Fibroblast of the aortic adventitia (primary cell): ENCODE measurements at places on chromosomes 1 and 21. TPM values are rescaled to one million over a fixed set of nuclear protein-coding genes. Genes with fewer than 3 reads are reported as not detected.

The OR2L2 gene
- not detected in 2 replicates for total RNA-seq

The FAM110D gene
- not detected in 2 replicates for total RNA-seq

The PROK1 gene
- not detected in 2 replicates for total RNA-seq

DNA sequence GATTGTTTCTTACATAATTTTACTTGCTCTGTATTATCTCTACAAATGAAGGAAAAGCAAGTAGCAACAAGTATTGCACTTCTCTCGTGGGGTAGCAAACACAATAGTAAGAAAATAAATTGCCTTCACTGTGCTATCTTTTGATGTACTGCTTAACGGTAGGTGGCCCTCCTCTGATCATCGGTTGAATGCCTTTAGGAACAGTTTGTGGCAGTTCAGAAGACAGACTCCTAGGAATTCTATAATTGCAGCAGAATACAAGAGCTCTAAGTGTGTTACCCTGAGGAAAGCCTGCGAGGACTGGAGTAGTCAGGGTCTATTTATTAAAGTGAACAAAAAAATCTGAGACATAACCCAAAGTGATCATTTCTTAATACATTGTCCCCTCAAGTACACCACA lies 1135.9 kb downstream of the KCNT2 start:
- no peak for DNase-seq

DNA sequence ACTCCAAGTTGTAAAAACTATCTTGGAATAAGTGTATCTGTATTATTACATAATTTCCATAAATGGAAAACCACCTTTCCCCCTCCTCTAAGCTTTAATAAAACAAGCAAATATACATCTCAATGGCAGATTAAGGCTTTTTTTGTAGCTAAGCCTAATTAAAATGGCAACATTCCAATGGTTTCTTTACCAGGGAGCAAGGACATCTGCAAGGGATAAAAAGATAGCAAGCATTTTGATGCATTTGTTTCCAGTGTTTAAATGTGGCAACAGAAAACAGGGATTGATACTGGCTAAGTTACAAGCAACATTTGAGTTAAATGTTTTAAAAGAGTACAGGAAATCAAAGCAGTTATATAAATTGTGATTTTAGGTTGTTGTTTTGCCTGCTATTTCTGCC lies 1012.7 kb downstream of the ADGRL2 start:
- no peak for DNase-seq

DNA sequence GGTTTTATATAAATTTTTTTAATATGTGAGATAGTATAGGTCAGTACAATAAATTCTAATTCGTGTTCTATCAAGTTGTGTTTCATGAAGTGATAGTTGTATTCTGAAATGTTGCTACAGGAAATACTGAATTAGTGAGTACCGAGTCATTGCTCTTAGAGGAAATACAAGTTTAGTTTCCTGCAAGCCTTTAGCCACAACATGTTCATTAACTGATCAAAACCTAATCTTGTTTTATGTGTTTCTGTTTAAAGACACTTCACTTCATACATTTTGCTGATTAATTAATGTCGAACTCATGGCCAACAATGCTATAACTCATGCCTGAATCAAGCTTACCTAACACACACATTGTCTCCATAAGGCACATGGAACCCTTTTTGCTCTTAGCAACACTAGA lies 43.6 kb downstream of the LRRC7 start:
- DNase-seq: no peak

- DNase-seq: peak; percentile 52
Measured at GRCh38 chr1:32701951-32702598, 495 bp downstream of the SYNC start.

GRCh38 chr1:83860490-83861221 lies 138.3 kb downstream of the TTLL7 start:
- DNase-seq: no peak

- peak; percentile 49 for DNase-seq
Measured at GRCh38 chr1:186420923-186421322, 40.0 kb downstream of the PDC start.

DNA sequence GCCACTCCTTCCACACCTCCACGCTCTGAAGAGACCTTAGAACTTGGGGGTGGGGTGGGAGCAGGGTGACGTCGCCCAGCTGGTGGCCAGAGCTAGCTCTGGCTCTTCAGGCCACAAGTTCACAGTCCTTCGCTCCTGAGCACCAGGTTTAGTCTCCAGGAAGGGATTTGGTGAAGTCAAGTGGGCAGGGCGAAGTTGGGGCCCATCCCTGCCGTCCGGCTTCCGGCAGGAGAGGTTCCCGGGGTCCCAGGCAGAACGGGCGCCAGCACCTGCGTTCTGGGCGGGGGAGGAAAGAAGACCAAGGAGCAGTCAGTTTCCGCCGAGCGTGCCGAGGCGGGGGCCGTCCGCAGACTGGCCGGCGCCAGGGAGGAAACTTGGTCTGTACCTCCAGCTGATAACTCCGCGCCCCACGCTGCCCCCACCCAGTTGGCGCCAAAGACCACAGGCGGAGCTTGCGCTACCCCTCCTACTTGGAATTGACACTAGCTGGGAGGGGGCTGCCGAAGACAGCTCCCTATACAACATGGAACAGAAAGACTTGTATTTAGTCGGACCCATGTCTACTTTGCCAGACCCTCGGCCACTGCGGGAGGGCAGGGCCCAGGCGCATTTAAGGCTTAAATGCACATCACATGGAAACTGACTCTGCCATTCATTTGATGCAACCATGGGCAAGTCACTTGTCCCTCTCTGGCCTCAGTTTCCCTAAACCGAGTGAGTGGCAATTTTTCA lies 995 bp downstream of the ID3 start:
- DNase-seq: peak; percentile 63

DNA sequence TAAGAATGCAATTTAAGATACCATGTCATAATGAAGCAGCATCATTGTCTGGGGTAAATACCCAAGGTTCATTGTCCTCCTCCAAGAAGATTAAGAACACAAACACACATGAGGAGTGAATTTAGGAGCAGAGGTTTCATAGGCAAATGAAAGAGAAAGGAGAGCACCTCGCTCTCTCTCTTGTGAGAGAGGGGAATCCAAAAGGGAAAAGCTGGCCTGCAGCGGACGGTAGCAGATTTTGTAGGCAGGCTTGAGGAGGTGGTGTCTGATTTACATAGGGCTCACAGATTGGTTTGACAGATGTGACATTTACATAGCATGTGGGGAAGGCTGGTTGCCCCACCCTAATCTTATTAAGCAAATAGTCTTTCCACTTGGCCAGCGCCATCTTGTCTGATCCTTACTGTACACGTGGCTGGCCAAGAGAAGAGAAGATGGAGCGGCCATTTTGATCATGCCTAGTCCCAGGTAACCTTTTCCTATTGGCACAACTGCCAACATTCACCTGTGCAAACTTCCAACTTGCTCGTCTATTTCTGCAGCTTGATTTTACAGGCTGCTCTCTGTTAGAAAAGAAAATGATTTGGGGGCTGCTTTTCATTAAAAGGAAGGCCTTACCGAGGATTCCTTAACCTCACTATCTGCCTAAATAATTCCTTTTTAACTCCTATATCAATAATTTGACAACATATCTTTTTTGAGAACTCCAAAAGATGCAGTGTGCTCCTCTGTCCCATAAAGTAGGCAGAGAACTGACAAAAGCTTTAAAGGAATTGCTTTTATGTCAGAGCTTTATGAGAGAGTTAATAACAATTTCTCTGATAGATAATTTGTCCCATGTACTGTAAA lies 16.0 kb upstream of the LRRC7 start:
- no peak for DNase-seq

DNA sequence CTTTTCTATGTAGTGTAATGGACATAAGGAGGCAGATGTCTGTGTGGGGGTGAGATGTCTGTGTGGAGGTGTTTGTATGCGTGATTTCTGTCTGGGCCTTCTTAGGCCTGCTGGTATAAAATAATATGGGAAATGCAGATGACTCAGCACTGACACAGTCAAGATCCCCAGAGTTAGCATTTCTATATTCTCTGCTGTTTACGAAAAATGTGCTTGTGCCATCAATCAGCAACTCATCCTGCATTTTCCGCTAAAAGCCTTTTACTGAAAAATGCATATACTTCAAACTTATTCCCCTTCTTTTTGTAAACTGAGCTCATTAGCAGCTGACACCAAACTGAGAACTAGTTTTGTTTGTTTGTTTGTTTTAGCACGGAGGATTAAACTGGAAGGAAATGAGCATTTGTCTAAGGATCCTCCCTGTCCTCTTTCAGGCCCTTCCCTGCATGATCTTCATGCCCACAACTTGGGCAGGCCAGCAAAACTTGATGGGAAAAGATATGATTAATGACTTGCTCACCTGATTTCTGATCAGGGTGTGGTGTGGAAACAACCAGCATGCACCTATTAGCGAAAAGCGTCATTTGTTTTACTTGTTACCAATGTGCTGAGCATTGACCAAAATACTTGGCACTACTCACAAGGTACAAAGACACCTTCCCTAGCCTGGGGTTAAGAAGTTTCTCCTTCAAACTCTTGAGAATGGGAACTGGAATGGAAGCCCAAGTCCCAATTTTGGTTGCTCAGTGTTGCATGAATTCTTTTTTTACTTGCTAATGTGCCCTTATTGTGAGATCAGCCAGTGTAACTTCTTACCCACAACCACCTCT lies 77.4 kb downstream of the NDUFS5 start:
- DNase-seq: peak; percentile 45

DNA sequence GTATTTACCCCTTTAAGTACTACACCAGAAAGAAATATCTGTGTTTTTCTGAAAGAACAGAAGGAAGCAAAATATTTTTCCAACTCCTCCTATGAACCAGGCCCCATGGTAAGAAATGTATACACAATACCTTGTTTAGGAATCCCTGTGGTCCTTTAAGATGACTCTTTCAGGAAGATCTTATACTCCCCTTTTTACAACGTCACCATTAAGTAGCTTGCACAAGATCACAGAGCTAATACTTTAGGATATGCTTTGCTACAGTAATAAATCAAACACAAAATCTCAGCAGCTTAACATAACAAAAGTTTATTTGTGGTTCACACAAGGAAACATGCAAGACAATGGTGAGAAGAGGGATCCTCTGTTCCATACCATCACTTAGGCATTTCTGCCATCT lies 8.8 kb upstream of the LAMB3 start:
- DNase-seq: no peak
